ENCODE measurements at places on chromosomes 2 and 18. TPM values are rescaled to one million over a fixed set of nuclear protein-coding genes. Genes with fewer than 3 reads are reported as not detected.

The DSG4 gene
- not detected for total RNA-seq

The BCS1L gene
- 33.3 TPM for total RNA-seq

DNA sequence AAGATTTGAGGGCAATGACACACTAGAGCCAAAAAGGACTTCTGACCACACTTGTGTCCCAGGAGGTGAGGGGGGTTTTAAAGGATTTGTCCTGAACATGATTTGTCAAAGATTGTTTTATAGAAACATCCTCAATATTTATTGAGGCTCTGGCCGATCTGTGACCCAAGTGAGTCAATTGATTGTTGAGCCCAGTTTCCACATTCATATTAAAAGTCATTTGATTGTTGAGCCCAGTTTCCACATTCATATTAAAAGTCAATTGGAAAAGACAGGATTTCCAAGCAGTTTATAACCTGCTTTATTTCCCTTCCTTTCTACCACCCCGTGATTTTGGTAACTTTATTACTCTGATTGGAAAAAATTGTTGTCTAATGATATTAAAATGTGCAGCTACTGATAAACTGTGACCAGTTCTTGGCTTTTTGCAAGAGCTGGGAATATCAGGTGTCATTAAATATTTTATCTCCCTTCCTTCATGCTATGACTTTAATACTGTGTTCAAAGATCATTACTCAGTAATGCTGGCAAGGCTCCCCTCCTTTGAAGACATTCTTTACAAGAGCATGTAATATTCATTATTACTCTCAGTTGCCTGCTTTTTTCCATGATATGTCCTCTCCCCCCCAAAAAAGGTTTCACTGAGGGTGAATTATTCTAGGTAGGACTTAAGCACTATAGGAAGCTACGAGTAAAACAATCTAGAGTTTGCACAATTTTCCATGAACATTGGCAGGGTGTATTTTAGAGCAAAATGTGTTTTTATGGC, 75.3 kb downstream of the HRH4 start:
- no peak for DNase-seq

The CD8A gene
- total RNA-seq, result 2.8 TPM

The HOXD1 gene
- total RNA-seq, result not detected

DNA sequence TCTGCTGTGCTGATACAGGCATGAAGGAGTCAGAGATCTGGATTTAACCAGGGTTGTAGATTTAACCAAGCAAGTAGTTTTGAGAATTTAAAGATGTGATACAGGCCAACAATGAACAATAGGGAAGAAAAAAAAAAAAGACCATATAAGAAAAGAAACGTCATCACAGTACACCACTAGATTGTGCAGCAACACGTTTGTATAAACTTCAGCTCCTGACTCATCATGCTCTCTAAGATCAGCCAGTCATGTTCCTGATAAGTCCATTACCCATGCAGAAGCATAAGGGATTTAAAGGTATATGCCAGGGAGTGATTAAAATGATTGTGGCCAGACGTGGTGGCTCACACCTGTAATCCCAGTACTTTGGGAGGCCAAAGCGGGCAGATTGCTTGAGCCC, 22.3 kb upstream of the ERICH2 start:
- DNase-seq, result no peak
